ENCODE measurements at places on chromosomes 13 and 19.

DNA sequence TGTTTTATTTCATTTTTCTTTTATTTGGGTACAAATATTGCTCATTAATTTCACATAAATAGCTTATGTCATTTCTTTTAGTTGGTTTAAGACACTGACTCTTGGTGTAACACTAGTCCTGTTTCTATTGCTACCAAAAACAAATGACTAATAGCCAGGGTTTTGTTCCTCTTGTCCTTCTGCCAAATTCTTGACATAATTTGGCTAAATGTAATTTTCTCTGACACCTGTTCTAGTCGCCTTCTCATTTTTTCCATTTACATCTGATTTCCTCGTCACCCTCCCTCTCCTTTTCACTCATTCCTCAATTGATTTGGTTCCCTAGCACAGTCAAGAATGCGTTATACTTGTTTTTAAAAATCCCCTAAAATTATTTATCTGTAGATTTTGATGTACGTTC is 1718.7 kb downstream of the EFNB2 start:
- DNase-seq, result no peak

- DNase-seq, result no peak
Observed at GRCh38 chr13:26923824-26924605, 163.4 kb upstream of the GPR12 start.

DNA sequence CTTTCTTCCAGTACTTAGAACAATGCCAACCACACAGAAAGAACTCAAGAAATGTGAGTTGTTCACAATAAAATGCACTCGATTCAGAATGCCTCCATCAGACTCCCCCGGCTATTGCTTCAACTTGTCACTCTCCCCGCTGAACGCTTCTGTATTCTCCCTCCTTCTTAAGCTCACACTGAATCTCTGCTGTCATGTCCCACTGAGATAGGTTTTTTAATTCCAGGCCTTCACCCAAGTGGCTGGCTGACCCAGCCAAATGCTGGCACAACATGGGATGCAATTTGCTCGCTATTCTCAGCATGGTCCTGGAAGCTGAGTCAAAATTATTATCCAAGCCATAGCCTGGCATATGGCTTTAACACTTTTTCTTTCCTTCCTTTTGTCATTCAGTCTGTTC is 76.8 kb upstream of the SERP2 start:
- DNase-seq, result no peak

DNA sequence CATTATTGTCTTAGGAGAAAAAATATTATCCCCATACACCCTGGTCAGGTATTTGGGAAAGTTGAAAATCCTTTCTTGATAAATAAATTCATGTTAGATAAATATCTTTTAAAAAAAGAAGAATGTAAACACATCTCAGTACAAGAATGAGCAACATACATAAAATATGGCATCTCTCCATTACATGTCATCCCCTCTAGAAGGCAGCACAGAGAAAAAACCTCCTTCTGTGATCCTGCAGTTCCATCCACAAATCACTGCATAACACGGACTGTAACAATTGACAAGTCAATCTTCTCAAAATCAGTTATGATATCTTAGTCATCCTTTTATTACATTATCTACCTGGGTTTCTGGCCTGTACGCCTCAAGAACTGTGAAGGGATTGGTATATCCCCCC is 683.9 kb upstream of the KLHL1 start:
- no peak for DNase-seq

DNA sequence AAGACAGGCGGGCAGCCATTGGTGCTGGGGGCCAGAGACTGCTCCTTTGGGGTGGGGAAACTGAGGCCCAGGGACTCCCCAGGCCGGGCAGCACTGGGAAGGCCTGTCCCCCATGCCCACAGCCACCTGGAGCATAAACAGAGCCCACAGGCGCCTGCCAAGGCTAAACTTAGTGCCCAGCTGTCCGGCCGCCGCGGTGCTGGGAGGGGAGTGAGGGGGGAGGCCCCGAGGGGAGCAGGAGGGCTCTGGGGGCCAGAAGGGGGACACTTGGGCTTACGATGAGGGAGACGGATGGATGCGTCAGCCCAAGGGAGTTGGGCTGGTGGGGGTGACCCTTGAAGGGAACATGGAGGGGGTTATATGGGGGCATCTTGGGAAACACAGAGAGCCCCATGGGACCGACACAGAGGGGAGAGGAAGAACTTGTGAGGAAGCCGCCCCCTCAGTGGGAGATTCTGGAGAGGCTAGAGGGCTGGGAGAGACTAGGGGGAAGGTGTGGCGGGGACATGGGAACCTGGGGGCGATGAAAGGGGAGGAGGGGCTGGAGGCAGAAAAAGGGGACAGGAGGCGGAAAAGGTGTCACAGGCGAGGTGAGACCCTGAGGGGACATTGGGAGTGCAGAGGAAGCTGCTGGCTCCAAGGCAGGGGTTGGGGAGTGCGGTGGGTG is 2.2 kb downstream of the CERS1 start:
- no peak for DNase-seq
